Stimulated activated CD8-positive, alpha-beta memory T cell treated with anti-CD3 and anti-CD28 coated beads, Interleukin-4, amount 100 ng/mL, for 24 hours (primary cell): ENCODE measurements at places on chromosomes 11 and 22.

DNA sequence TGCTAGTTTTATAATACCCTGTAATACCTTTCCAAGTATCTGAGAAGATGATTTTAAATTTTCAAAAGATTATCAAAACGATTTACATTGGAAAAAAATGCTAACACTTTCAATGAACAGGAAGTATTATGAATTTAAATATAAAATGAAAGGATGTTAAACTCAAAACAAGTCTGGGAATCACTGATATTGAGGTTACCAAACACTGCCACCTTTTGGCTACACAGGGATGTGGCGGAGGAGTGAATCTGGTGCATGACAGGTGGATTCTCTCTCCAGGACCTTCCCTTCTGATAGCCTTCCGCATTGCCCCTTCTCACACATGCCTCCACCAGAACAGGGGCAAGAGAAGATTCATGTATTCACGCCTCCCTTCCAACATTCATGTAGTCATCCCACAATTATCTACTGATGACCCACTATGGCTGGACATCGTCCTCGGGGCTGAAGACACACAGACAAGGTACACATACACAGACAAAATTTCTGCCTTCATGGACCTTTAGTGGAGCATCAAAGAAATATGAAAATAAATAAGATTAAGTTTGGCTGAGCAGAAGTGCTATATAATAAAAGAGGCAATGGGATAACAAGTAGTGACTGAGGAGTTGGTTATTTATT is 34.7 kb downstream of the ATG16L2 start:
- no peak for DNase-seq

DNA sequence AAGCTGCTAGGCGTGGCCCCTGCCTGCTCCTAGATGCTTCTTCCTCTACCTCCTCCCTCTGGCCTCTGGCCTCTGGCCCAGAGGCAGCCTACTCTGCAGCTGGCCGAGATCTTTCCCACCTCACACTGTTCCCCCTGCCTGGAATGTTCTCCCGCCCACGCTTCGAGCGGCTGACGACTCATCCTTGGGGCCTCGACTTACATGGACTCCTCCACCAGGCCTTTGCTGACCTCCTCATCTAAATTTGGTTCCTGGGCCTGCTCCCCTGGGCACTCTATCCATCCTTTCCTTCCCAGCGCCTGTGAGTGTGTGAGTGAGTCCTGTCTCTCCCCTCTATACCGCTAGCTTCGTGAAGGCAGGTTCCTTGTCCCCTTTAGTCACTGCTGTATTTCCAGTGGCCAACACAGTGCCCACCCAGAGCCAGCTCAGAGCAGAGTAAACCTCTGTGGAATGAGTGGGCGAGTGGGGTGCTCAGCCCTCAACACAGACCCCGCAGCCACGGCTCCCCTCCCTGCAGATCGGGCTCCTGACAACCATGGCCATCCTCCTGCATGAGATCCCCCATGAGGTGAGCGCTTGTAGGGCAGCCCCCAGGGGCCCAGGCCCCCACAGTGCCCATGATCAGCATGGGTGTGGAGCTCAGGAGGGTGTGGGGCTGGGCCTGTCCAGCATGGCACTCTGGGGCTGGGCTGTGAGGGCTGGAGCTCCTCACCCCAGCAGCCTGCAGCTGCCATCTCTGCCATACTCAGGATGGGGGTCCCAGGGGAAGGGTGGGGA is 5.7 kb downstream of the SLC39A13 start:
- DNase-seq, result no peak

GRCh38 chr11:113681711-113682413 is 24.2 kb downstream of the TMPRSS5 start:
- DNase-seq, result no peak

DNA sequence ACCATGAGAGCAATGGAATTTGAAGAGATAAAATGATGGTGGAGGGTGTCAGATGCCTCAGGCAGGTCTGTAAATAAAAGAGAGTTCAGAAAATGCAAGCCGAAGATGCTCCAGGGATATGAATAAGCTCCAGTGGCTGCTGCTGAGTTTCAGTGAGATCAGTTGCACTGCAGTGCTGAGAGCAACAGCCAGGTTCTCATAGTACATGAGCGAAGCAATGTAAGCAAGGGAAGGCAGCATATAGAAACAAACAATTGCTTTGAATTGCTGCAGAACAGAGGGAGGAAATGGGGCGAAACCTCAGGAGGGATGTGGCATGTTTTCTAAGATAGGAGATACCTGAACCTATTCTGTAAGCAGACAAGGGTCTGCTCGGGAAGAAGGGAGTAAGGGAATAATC is 369.5 kb downstream of the AASDHPPT start:
- DNase-seq, result no peak

- no peak for DNase-seq
These were observed 960.1 kb downstream of the NTM start for GRCh38 chr11:132330515-132330914.

GRCh38 chr22:43232445-43232844 is 45.5 kb upstream of the TTLL12 start:
- no peak for DNase-seq

GRCh38 chr11:106493751-106494150 is 416.3 kb downstream of the AASDHPPT start:
- DNase-seq, result no peak

GRCh38 chr11:60394666-60395380 is 1.4 kb upstream of the MS4A14 start:
- no peak for DNase-seq

DNA sequence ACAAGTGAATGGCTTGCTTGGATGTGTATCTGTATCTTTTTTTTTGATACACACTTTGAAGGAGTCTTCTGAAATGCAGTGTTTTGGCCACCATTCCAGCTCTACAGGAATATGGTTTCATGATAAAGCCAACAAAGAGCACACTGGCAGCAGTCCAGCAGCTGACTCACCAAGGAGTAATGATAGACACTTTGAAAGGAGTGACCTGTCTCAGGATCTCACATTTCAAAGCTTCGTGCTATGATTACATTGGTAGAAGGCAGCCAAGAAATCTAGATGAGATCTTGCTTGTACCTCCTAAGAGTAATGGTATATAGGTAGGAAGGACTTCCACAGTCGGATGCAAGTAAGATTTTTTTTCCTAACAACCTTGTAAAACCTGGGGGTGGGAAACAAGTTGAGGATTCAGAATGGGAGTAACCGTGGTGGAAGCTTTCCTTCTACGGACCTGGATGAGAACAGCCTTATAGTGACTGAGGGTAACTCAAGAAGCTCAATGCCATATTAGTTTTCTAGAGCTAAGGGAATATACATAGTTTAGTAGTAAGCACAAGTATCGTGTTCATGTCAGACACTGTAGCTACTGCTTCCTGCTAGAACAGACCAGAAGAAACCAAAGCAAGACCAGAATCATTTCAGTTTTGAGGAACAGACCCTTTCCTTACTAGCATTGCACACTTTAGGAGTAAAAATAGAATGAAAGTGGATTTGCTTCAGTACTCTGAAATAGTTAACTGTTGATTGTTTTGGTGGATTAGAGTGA is 25.0 kb downstream of the MTMR3 start:
- DNase-seq, result no peak

- DNase-seq, result no peak
These were observed 43.0 kb downstream of the RASSF10 start for GRCh38 chr11:13052130-13052571.

DNA sequence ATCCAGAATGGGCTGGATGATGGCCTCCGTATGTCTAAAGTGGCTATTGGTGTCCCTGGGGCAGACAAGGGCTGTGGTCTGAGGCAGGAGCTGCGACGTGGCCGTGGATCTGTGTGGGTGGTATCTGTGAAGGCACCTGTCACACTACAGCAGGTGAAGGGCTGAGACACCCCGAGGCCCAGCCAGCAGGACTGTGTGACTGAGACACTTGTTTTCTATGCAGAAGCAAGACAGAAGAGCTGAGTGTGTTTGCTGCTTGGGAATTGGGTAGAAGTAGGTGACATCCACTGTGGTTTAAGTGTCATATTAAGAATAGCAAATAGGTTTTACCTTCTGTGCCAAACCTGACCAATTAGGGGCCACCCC is 35.0 kb downstream of the AMPD3 start:
- DNase-seq, result no peak

DNA sequence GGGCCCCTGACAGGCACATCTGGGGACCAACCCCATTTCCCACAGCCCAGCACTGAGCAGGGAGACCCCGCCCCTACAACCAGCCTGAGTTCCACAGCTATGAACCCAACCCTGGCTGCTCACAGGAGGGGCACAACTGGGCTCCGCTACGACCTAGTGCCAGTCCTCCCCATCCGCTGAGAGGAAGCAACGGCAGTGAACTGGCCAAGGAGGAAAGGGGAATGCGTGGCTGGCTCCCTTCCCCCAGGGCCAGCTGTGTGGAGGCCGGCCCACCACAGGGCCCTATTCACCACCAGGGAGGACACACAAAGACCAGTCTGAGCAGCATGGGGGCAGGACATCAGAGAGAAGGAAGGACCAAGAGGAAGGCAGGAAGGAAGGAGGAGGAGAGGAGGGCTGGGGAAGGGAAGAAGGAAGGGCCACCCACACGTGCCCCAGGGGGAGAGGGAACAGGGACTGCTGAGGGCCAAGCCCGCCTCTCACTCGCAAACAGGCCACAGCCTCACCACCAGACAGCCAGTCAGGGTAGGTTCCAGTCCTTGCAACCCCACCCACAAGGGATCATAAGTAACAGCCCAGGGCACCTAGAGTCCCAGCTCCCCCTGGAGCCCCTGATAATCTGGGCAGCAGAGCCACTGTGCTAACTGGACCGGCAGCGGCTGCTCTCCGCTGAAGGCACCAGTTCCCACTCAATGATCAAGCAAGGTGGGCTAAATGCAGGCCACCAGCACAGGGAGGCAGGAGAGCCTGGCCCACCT is 8.5 kb upstream of the GAL3ST1 start:
- no peak for DNase-seq

GRCh38 chr22:19663286-19663815 is 51.0 kb upstream of the SEPTIN5 start:
- DNase-seq, result no peak

DNA sequence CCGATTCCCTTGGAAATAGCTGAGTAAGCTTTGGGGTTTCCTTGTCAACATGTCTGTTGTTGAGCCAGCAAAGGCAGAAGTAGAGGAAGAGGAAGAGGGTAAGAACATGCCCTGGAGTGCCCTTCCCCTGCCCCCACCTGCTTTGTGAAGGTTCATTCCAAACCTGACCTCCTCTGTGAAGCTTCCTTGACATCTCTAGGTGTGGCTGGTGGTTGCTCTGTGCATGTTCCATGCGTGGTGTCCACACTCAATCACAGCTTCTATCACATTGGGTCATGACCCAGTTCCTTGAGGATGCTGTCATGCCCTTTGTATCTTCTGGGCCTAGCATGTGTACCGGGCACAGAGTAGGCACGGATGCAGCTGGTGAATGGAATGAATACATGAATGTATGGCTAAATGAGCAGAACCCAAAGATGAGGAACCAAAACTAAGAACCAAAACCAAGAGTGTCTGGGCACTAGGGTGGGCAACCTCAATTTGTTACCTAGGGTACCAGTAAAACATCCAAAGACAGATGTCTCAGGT is 23.7 kb upstream of the FXYD6 start:
- no peak for DNase-seq

GRCh38 chr22:32494971-32495370 is 20.4 kb downstream of the FBXO7 start:
- no peak for DNase-seq

GRCh38 chr11:116596346-116597260 is 176.2 kb downstream of the BUD13 start:
- DNase-seq, result no peak

DNA sequence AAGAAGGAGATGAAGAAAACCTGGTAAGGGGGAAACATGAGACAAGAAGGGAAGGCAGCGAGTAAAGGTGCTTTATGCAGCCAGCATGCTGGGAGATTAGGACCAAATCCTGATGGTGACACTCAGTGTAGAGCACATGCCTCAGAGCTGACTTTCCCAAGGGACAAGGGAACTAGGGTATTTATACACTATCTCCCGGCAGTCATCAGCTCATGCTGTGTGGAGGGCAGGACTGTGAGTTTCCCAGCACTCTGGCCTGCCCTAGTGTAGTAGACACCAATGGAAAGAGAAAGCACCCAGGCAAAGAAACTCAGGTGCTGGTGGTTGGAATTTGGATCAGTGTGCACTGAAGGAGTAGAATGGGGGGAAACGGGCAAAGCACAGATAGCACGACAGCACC is 128.3 kb upstream of the CSNK2A3 start:
- no peak for DNase-seq

DNA sequence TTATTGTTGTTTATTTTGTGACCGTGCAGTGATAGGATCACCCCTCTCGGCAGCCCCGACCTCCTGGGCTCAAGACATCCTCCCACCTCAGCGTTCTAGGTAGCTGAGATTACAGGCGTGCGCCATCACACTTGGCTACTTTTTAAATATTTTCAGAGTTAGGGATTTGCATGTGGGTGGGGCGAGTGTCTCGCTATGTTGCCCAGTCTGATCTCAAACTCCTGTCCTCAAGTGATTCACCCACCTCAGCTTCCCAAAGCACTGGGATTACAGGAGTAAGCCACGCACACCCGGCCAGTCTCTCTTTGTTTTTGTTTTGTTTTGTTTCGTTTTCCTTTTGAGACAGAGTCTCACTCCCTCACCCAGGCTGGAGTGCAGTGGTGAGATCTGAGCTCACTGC is 1.2 kb upstream of the INTS5 start:
- no peak for DNase-seq

GRCh38 chr11:62996271-62996670 is 11.5 kb upstream of the SLC22A6 start:
- no peak for DNase-seq

GRCh38 chr11:114291381-114291780 is 4.8 kb upstream of the NNMT start:
- no peak for DNase-seq

DNA sequence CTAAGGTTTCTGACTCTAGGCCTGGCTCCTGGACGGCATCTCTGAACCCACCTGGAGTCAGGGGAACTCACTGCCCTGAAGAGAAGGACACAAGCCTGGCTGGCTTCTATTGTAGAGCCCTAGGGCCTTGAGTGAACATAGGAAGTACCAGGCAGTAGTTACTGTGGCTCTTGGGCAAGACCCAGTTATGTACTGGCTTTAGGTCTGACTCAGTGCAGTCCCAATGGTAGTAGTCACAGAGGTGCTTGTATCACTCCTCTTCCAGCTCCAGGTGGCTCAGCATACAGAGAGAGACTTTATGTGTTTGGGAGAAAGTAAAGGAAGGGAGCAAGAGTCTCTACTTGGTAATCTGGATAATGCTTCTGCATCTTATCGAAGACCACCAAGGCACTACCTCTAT is 13.9 kb upstream of the PAK1 start:
- DNase-seq, result no peak

GRCh38 chr11:36308577-36308976 is 12.5 kb downstream of the PRR5L start:
- DNase-seq, result no peak

DNA sequence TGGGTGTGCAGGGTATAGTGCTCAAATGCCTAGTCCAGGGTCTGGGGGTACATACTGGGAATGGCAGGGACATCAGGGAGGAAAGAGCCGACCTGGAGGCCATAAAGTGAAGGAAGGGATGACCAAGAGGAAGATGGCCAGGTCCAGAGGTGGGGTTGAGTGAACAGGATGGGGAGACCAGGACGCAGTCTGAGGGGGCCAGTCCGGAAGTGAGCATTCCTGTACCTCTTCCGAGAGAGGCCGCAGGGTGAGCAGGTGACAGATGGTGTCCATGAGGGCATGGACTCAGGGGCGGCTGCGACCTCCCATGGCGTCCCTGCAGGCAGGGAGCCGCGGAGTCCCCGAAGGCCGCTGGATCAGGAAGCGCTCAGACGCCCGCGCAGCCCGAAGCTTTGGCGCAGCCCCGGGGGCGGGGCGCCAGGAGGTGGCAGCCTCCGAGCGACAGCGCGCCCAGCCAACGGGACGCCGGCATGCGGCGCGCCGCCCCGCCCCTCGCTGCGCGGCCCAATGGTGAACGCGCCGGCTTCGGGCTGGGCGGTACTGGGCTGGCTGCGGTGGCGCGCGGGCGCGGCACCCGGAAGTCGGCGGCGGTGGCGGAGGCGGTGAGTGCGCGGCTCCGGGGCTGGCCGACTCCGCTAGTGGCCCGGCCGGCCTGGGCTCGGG is at the start of gene TANGO2:
TSS of gene TANGO2 (plus strand) at position 578 of the 663 bp plus-strand sequence. CDS start 15,689 bp downstream, outside the sequence.
- DNase-seq, result peak; percentile 90
